ENCODE measurements at places on chromosomes 5 and 9.

DNA sequence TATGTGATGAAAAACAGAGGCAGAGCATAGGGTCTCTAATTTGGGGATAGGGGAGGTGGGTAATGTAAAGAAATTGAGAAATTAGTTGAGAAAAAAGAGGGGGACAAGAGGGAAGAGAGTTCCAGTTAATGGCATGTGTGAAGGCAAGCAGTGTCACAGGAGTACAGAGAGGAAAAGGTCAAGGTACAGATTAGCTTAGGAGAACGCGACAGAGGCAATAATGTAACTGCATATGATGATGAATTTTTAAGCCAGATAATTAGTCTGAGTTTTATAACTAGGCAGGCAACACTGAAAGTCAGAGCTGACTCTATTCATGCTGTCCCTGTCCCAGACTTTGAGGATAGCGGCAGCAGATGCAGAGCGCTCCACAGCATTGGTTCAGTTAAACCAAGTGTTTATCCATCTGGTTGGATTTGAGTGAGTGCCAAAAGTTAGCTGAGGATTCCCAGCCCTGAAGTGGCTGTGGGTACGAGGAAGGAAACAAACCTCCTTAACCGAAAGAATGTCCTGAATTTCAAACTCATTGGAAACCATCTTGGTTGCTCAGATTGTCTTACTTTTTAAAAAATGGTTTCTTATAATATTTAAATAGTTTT lies 315.2 kb downstream of the ARHGAP26 start:
- DNase-seq, result no peak

- DNase-seq, result peak; percentile 84
Observed at GRCh38 chr9:99000476-99001395, 57.0 kb downstream of the COL15A1 start.

- no peak for DNase-seq
Observed at GRCh38 chr5:67434466-67434865, 237.9 kb upstream of the CD180 start.

- no peak for DNase-seq
Observed at GRCh38 chr9:76099516-76099915, 209.0 kb downstream of the PCSK5 start.

- DNase-seq, result no peak
Observed at GRCh38 chr5:10021248-10021647, 228.4 kb downstream of the ATPSCKMT start.
